ENCODE measurements at places on chromosomes 3 and 15.

GRCh38 chr3:182959474-182960350 is 20.6 kb downstream of the DCUN1D1 start:
- no peak for DNase-seq

DNA sequence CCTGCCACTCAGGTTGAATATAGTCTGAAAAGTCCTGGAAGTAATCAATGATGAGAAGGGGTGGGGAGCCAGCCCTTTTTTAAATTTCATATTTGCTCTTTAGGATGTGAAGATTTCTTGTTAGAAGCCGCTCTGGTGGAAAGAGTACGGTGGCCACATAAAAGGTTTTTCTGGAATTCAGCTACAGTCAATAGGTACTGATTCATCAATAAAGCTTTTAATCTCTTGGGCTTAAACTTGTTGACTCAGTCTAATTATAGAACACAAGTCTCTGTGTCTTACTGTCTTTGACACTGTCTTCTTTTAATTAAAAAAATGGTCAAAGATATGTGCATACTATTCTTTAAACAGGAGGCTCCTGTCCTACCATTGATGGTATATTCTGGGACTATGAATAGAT is 99.9 kb upstream of the TP63 start:
- DNase-seq, result no peak

DNA sequence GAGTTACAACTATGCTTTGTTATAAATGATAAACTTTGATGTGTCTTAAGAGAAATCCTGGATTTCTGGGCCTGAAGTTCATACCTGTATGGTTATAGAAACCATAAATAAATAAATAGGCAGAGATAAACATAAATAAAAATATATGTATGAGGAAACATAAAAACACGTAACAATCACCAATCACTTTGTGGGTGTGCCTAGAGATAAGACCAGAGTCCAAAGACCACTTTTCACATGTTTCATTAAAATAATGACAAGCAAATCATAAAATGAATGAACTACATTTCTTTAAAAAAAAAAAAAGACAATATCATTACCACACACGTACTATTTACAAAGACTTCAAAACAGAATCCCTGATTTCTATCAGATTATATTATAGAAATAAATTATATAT is 14.1 kb downstream of the PIK3R4 start:
- DNase-seq, result no peak

DNA sequence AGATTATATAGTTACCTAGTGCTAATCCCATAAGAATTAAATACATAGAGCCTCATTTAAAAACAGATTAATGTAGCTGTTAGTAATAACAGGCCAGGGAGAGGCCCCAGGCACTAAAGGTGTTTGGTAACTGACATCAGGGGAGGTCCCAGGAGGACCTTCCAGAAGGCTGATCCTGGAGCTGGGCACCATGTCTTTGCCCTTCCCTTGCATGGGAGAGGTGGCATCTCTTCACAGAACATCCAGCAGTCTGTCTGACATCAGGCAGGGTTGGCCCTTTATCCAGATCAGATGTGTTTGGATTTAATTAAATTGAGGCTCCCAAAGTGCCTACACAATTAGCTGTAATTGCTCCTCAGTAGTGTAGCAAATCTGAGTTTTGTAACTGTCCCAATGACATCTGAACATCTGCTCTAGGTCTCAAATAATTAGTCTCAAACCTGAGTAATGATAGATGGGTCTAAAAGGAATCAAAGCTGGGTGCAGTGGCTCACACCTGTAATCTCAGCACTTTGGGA is 53.0 kb downstream of the RLBP1 start:
- DNase-seq, result no peak

DNA sequence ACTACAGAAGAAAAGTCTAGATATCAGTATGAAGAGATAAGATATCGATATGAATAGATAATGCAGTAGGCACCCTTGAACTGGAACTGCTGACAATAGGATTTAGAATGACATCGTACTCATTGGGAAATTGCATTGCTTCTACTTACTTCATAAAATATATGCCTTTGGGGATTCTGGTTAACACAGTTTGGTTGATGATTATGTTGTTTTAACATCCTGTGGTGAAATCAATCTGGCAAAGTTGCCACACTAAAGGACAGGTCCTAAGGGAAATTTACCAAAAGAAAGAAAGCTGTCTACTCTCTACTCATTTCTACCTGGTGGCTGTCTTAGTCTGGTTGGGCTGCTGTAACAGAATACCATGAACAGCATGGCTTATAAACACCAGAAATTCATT is 417.4 kb upstream of the DPH6 start:
- no peak for DNase-seq

- DNase-seq, result no peak
Measured at GRCh38 chr3:119609301-119609700, 11.6 kb downstream of the PLA1A start.

DNA sequence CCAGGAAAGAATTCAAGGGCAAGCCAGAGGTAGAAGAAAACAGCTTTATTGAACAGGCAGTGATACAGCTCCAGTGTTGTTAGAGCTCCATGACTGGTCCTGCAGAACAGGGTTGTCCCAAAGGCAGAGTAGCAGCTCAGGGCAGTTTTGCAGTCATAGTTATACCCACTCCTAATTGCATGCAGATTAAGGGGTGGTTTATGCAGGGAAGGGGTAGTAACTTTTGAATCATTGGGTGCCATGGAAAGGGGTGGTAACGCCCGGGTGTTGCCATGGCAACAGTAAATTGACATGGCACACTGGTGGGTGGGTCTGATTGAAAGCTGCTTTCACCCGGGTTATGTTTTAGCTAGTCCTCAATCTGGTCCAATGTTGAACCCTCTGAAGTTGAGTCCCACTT is 9.7 kb upstream of the RAB6B start:
- no peak for DNase-seq

- DNase-seq, result no peak
Measured at GRCh38 chr3:35484929-35485530, 154.3 kb upstream of the ARPP21 start.

DNA sequence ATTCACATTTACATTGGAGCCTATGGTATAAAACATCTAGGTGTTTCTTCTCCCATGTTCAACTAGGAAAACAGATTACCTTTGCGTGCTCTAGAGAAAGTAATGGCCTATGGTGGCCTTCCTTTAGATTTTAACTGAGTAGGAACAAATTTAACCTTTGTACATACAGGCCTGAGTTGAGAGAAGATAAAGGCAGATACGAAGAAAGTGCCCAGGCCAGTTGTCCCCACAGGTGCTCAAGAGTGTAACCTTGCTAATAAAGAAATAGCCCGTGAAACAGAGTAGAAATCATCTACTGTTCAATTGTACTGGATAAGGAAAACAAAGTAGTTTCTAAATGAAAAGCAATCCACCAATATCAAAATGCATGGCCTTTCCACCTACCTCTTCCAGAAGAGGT is 6.8 kb upstream of the TSC22D2 start:
- no peak for DNase-seq

- DNase-seq, result no peak
Measured at GRCh38 chr15:29138260-29138659, 131.4 kb downstream of the NSMCE3 start.

DNA sequence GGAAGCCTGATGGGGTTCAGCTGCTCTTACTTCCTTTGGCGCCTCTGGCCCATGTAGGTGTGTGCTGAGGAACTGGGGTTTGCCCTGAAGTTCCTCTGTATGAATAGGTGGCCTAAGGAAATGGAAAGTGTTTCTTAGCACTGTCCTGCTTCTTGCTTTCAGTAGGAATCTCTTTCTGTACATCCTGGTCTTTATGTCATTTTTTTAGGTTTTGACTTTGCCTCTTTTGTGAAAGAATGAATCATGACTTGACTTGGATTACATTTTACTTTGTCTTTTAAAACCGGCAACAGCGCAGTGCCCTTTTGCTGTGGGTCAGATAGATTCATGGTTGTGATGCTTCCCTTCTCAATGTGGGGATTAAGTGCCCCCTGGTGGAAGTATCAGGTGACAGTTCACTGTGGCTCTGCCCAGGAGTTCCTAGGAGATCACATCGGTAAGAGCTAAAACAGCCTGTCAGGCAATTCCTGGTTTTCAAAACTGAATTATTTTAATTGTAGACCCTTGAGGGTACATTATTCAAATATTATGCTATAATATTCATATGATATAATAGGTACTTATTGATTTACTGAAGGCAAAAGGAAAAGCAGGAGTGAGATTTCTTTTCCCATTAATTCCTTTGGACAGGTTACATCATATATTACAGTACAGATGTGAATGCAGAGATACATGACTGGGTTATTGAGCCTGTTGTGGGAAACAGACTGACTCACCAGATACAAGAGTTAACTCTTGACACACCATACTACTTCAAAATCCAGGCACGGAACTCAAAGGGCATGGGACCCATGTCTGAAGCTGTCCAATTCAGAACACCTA is 95.4 kb downstream of the HCN4 start:
- DNase-seq, result peak; percentile 12

- no peak for DNase-seq
Measured at GRCh38 chr3:182226995-182227394, 515.3 kb downstream of the SOX2 start.

GRCh38 chr3:139537795-139538621 is 1.5 kb downstream of the RBP1 start:
- no peak for DNase-seq

DNA sequence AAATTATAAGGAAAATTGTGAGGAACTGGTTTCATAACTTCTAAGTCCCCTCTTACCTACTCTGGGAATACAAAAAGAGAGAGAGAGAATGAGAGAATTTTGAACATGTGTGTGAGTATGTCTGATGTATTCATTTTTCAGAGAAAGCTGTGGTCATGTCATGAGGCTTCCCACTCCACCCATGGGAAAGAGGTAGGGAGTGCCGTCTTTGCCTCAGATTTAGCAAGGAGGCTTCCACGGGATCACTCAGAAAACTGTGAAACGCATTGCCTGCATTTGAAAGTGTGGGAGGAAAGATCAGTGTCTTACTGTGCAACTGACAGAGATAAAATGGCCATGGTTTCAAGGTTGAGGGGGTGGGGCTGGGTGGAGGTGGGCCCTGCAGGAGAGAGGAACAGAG is 331.5 kb upstream of the CTNNB1 start:
- DNase-seq, result no peak

GRCh38 chr3:43816372-43816771 is 125.6 kb downstream of the ABHD5 start:
- DNase-seq, result no peak

DNA sequence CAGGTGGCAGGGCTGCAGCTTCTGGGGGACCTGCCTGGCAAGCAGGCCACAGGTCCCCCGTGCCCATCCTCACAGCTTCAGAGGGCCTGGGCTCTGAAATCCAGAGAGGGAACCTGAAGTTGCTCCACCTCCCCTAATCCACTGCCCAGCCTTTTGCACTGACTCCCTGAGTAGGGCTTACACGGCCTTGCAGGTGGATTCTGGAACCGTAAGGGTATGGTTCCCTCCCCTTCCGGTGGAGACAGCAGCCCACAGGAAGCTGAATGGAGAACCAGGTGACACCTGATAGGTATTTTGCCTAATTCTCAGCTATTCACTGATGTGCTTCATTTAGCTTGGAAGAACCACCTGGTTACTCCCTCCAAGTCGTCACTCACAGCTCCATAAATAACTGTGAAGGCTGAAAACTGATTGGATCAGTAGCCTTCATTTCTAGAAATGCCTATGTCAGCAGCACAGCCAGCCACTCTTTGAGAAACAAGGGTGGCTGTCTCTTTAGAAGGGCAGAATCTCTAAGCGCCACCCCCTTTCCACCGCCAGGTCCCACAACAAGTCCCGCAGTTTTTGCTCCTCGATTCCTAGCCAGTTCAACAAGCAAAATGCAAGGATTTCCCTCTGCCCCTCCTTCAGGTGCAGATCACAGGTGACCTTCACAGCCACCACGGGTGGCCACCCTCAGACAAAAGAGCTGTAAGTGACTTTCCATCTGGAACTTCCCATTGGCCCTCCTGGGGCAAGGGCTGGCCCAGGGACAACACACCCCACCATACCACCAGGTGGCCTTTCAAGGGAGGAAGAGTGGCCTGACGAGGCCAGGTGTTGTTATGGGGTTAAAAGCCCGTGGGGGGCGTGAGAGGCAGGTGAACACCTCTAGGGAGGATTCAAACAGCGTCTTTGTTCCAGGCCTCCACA is 112.9 kb downstream of the SEC22A start:
- peak; percentile 6 for DNase-seq

DNA sequence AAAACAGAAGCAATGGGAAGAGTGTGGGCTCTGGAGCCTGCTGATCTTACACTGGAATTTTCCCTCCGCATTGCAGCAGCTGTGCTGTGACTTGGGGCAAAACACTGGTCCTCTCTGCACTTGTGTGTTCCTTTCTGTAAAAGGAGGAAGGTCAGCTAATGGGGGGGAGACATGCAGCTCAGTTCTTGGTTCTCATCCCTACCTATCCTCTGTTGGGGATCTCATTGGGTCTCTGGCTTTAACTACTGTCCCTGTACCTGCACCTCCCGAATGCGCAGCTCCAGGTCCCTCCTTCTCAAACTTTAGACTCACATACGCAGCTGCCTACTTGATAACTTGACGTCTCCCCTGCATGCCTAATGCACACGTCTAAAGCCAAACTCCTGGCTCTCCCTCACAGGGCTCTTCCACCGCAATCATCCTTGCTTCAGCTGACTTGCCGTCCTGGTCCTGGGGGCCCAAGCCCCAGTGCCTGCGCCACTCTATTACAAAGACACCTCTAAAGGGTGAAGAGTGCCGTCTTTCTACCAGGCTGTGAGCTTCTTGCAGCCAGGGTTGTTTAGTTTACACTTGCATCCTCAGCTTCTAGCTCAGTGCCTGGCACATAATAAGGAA is 5.9 kb upstream of the TMEM44 start:
- DNase-seq, result no peak

- peak; percentile 95 for DNase-seq
Measured at GRCh38 chr3:49021213-49021812, 608 bp upstream of the NDUFAF3 start.

DNA sequence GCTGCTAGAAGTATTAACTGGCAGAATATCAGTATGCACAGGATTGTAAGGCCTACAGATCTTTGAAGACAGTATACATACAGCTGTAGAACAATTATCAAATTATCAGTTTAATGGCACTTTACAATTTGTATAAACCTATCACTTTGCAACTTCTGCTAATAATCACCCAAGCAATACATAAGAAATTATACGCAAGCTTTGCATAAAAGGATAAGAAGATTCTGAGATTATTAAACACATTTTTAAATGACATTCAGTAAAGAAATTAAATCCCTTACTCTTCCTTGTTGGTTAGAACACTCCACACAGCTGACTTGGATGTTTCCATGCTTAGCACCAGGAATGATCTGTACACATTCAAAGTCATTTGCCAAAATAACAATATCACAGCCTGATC is 46.8 kb downstream of the DMXL2 start:
- no peak for DNase-seq

GRCh38 chr3:61537366-61537765 is 24.0 kb upstream of the PTPRG start:
- DNase-seq, result no peak

DNA sequence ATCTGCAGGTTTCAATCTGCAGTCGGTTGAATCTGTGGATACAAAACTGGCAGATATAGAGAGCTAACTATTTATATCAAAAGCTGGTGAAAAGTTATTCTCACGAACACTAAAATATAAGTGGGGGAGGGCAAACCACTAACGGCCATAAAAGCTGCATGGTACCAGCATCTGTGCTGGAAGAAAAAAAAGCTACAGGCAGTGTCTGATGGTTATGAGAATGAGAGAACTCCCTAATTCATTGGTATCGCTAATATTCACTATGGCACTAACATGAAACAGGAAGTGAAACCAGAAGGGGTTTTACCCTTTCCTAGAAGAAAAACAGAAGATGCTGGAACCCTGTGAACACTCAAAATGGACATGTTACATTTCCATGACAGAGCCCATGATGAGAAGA is 15.9 kb downstream of the CEP70 start:
- no peak for DNase-seq

Data from NCI-H1092 (cell line).